ENCODE measurements at places on chromosomes 2 and 18.

- DNase-seq = no peak
These were observed 76.9 kb downstream of the DIS3L2 start for GRCh38 chr2:232038251-232038880.

GRCh38 chr2:188142636-188143295 is 148.9 kb upstream of the GULP1 start:
- DNase-seq = no peak

DNA sequence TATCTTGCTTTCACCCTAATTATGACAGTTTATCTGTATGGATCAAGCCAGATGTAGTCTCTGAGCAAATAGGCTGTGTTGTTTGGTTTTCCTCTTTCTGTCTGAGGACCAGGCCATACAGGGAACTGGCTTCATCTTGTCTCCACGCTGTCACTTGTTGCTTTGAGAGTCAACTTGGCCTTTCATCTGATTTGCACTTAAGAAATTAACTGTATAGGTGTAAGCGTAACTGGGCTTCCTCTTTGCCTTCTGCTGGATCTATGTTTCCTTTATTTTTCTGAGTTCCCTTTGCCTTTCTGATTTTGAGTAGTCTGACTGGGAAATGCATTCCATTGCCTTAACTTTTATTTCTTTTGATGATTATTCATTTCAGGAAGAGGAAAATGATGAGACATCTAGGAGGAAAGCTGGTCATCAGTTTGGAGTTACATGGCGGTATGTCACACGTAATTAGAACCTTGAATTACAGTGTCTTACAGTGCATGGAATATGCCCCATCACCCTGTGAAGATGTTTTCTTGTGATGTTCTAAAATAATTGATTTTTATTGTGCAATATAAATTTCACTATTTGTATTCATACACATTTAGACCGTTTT is 17.4 kb downstream of the PTCD3 start:
- no peak for DNase-seq

DNA sequence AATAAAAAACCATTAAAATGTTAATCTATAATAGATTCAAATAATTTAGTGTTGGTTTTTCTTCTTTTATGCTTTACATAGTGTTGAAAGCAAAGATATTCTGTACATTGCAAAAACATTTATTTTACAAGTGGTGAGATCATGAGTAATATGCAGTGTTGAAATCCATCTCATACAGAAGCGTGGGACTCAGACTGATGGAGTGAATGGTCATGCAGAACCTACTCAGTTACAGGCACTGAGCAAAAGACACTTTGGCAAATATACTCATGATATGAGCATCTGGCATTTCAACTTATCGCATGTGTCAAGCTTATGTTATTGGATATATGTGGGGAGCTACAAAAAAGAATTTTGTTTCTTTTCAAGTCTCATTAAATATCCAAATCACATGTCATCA is 620.2 kb upstream of the NETO1 start:
- DNase-seq = no peak

- no peak for DNase-seq
These were observed 49.2 kb upstream of the FRZB start for GRCh38 chr2:182915369-182916326.

GRCh38 chr18:55345103-55345950 is 242.7 kb downstream of the TCF4 start:
- no peak for DNase-seq

- DNase-seq = no peak
These were observed 13.6 kb downstream of the SNRNP200 start for GRCh38 chr2:96291751-96292150.

DNA sequence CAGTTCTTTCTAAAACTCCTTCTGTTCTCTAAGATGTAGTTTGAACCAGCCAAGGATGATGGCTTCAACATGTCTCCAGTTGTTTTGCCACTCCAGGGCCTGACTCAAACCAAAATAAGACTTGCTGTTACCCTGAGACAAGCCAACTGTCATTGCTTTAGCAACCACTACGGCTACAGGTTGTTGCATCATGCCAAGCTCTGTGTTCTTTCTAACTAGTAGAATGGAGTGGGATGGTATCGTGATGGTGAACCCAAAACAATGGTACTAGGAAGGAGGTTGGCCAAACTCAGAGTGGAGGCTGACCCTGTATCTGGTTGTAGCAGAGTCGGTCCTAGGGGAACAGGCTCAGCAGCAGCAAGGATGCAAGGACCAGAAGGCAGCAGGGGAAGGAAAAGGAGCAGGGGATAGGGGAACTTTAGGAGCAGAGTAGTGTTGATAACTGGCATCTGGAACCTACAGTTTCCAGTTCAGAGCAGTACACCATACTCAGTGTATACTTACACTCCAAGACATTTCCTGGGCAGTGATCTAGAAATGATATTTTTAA is 51.6 kb downstream of the PDK1 start:
- no peak for DNase-seq

GRCh38 chr18:36813824-36814223 is 15.0 kb downstream of the TPGS2 start:
- no peak for DNase-seq

GRCh38 chr2:77105008-77105407 is 417.2 kb downstream of the LRRTM4 start:
- DNase-seq = no peak

DNA sequence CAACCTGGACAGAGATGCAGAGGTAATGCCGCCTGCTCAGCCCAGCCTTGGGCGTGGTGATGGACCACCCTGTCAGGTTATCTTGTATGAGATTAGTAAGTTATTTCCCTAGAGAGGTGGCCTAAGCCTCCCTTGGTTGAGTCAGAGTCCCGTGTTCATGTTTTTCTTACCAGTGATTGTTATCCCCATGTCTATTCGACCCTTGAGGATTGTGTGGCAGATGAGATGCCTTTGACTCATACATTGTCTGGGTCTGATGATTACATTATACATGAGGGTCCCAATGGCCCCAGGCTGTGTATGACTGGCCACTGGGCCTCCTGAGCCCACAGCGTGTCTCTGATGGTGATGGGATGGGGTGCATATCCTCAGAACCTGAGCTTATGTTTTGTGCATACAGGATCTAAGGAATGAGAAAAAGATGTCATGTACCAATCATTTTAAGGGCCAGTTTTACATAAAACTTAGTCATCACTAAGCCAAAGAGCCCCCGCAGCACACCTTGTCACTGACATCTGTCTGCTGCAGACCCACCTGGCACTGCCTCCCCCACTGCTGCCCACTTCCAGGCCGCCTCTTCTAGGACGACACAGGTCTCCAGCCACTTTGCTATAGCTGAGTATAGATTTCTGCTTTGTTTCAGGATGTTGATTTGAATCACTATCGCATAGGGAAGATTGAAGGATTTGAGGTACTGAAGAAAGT is 7.7 kb downstream of the PPP1R7 start:
- DNase-seq = no peak

DNA sequence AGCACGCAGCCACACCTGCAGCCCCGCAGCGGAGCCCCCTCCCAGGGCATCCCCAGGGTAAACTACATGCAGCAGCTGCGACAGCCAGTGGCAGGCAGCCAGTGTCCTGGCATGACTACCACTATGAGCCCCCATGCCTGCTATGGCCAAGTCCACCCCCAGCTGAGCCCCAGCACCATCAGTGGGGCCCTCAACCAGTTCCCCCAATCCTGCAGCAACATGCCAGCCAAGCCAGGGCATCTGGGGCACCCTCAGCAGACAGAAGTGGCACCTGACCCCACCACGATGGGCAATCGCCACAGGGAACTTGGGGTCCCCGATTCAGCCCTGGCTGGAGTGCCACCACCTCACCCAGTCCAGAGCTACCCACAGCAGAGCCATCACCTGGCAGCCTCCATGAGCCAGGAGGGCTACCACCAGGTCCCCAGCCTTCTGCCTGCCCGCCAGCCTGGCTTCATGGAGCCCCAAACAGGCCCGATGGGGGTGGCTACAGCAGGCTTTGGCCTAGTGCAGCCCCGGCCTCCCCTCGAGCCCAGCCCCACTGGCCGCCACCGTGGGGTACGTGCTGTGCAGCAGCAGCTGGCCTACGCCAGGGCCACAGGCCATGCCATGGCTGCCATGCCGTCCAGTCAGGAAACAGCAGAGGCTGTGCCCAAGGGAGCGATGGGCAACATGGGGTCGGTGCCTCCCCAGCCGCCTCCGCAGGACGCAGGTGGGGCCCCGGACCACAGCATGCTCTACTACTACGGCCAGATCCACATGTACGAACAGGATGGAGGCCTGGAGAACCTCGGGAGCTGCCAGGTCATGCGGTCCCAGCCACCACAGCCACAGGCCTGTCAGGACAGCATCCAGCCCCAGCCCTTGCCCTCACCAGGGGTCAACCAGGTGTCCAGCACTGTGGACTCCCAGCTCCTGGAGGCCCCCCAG is 254.1 kb downstream of the GLI2 start:
- no peak for DNase-seq

DNA sequence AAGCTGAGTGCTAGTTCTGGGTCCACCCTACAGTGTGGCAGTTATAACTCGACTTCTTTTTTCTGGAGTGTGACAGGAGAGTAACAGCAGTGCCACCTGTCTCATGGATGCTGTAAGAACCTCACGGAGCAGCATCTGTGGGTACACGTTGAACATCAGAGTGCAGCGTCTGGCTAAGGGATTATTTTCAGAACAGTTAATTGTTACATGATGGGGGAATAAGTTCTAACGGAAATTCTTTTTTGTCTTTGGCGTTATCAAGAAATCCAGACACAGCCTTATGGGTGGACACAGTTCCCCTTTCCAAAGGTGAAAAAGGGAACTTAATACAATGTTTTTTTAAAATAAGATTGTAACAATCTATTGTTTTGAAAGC is 28.3 kb upstream of the TOGARAM2 start:
- peak; percentile 17 for DNase-seq

- no peak for DNase-seq
These were observed 4.8 kb downstream of the LMAN2L start for GRCh38 chr2:96734880-96735583.

DNA sequence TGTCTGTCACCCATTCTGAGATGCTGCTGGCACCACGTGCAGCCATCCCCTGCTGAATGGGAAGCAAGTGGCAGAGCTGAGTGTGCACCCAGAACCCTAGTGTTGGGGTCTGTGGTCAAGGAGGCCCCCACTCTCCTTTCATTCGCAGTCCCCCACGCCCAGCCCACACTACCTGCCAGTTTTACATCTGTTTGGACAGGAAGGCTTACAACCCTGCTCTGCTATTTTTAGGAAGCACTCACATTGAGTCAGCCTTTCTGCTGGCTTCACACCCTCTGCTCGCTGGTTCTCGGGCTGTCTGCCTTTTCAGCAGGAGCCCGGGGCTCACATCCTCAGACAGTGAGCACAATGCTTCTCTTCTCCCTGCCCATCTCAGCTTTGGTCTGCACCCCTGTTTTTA is 10.7 kb upstream of the ADCY3 start:
- no peak for DNase-seq

DNA sequence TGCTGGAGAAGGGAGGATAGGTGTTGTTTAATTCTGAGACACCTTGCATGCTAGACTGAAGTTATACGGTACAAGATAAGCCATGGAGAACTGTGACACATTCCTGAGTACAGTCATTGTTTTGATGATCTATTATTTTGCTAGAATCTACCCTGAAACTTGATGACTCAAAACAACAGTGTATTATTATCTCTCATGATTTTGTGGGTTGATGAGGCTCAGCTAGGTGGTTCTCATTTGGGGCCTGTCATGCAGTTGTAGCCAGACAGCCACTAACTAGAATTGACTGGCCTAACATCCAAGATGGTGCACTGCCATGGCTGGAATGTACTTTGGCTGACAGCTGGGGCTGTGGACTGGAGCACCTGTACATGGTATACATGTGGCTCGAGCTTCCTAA is 5.4 kb upstream of the IL1R1 start:
- no peak for DNase-seq

DNA sequence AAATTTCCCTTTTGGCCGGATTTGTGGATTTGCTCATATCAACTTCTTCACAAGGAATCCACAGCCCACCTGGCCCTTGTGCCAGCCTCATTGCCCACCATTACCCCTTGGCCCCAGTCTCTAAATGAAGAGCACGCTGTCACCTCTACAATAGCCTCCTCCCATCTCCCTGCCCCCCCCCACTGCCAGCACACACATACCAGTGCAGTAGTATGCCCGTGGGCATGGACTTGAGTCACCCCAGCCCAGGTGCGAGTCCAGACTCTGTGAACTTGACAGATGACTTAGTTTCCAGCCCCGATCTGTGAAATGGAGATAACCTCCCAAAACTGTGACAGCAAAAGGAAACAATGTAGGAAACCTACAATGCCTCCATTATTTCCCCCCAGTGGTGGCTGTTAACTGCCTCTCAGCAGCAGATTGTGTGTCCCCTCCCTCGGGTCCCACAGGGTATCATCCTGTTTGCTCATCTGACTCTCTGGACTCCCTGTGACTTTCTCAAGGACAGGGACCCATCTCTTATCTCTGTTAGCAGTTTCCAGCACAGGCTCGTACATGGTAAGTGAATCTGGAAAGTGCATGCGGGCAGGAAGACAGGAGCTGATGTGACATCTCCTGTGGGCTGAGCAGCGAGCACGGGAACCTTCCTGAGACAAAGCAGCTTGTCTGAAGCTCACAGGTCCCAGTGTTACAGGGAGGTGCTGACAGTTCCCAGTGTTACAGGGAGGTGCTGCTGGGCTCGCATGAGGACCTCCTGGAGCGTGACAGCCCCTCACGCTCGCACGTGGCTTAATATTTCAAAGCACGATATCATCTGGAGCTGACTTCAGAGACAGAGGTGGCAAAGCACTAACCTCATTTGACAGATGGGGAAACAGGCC is 4.2 kb upstream of the TMEM185B start:
- DNase-seq = no peak

- no peak for DNase-seq
These were observed 367.1 kb downstream of the HRH4 start for GRCh38 chr18:24827501-24827900.

GRCh38 chr2:189512879-189513278 is 67.7 kb downstream of the SLC40A1 start:
- no peak for DNase-seq
